Right ventricle myocardium superior (tissue), 1 donor: ENCODE measurements at places on chromosomes 11 and 22. TPM values are rescaled to one million over a fixed set of nuclear protein-coding genes. Genes with fewer than 3 reads are reported as not detected.
A peak's percentile ranks its signal among the peaks of the same experiment; 100 is the strongest.

Gene EHF
- total RNA-seq = 2.3 TPM

Gene MYO18B
- total RNA-seq = 114 TPM

Gene LRRC10B
- 0.46 TPM for total RNA-seq

Gene MPEG1
- 13.8 TPM for total RNA-seq

GRCh38 chr22:35754761-35755160 lies 37.1 kb downstream of the APOL5 start:
- DNase-seq = no peak

- DNase-seq = no peak
Measured at GRCh38 chr11:119696378-119697222, 32.4 kb downstream of the NECTIN1 start.

GRCh38 chr22:39234867-39235687 lies 9.7 kb downstream of the PDGFB start:
- peak; percentile 89 for DNase-seq

DNA sequence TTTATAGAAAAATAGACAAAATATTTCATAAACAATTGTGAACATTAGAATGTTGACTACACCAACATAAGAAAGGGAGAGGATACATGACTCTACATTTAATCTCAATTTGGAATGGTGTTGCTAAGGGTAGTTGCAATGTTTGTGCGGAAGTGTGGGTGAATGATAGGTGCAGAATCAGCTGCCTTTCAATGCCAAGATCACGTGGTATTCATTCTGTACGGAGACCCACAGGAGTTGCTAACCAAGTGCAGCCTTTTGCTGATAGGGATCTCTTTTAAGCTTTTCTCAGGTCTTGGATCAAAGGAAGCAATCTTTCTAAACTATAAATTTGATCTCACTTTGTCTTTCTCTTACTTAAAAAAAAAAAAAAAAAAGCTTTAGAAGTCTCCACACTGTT lies 29.8 kb upstream of the CTSC start:
- no peak for DNase-seq

DNA sequence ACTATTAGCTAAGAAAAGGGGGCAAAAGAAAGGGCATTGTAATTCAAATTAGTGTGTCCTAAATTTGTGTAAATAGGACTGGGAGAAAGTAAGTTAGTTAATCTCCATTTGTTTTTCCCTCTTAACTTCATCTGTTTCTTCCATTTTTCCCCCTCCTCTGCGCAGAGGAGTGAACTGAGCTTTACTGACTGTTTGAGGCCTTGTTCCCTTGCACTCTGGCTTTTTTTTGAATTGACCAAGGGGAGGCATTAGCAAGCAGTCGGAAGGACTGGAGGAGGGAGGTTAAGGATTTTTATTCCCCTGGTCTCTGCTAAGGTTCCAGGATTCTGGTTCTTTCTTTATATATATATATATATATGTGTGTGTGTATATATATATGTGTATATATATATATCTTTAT lies 15.2 kb upstream of the FANCF start:
- no peak for DNase-seq

GRCh38 chr22:45502215-45503049 lies at the start of gene FBLN1:
Gene FBLN1 (plus strand): TSS chr22:45502883. CDS start chr22:45502986, 103 bp downstream.
- peak; percentile 74 for DNase-seq

DNA sequence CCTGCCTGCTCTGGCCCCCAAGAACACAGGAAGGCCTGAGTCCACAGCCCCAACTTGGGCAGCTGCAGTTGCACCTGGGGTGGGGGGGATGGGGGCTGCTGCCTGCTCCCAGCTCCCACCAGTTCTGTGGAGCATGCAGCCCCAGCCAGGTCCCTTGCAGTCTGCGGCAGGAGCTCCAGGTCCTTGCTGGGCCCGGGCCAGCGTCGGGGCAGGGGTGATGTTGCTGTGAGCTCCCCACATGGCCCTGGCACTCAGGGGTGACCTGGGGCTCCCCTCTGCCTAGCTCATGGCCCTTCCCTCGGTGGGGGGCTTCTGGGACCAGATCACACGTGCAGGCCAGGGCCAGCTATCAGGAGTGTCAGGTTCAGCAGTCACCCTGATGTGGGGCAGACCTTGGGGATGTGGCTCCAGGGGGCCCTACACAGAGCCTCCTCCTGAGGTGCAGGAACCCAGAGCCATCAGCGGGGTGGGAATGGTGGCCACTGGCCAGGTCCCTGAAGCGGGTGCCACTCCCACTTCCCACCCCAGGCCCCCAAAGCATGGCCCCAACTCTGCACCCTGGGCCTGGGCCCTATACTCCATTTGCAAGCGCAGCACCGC lies 10.4 kb upstream of the MED17 start:
- DNase-seq = no peak

DNA sequence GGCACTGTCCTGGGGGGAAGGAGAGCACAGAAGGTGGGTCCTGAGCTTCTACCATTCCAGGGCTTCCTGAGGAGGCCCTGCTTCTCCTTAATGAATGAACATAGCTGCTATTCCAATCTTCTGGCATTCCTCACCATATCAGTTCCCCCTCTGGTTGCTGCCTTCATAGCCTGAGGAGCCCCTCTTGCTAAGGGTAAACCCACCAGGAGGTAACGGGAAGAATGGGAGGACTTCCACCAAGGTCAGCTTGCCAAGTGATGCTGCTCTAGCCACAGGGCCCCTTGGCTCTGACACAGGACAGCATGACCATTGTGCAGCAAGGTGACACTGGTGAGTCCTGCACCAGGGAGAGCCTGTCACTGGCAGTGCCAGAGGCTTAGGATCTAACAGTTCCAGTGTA lies 1022.5 kb downstream of the TBC1D22A start:
- DNase-seq = no peak
